ENCODE measurements at places on chromosomes 11 and 22.

DNA sequence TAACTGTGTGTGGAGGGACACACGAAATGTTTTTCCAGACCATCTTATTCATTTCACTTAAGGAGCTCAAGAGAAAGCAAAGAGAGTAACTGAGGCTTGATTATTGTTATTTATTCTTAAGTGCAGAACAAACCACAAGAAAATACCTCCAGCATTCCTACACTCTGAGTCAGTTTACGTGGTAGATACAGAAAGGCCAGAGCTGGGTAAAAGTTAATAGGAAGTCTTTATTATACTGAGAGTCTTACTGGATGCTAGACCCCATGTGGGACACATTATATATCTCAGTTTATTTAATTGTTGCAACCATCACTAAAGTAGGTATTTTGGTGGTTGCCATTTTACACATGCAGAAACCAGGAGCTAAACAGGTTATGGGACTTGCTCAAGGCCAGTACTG, 261.4 kb upstream of the POU2AF2 start:
- no peak for DNase-seq

- DNase-seq = no peak
Observed at GRCh38 chr11:10600570-10601248, 32.2 kb upstream of the LYVE1 start.

DNA sequence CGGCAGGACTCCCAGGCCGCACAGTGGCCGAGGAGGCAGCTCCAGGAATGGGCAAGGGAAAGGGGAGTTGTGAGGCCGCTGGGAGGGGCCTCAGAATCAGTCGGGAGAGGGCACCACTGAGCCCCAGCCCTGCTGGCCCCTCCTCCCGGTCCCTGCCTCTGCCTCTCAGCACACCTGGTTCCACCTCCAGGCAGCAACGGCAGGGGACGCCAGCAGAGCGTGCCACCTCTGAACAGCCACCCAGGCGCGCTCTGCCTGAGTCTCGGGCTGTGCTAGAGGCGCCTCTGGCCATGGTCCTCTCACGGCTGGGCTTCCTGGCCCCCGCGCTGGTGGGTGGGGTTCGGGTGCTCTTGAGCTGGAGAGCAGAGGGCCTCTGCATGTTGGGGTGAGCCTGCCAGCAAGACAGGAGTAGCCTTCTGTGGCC, 33.0 kb downstream of the MOB2 start:
- DNase-seq = peak; percentile 86

DNA sequence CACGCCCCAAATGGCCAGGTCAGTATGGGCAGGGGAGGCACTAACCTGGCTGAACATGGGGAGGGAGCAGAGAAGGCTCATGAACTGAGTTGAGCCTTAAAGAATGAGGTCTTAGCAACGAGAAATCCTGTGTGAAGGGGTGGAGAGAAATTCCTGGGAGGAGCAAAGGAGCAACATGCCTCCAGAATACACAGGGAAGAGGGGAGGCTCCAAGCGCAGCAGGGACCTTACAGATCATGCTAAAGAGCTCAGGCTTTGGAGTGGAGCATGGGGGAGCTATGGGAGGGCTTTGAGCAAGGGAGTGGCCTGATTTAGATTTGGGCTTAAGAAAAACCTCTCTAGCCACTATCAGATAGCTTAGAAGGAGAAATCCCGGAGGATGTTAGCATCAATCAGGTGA, 88.1 kb downstream of the MN1 start:
- DNase-seq = no peak

- no peak for DNase-seq
Observed at GRCh38 chr22:39641660-39642310, 71.2 kb downstream of the CACNA1I start.

DNA sequence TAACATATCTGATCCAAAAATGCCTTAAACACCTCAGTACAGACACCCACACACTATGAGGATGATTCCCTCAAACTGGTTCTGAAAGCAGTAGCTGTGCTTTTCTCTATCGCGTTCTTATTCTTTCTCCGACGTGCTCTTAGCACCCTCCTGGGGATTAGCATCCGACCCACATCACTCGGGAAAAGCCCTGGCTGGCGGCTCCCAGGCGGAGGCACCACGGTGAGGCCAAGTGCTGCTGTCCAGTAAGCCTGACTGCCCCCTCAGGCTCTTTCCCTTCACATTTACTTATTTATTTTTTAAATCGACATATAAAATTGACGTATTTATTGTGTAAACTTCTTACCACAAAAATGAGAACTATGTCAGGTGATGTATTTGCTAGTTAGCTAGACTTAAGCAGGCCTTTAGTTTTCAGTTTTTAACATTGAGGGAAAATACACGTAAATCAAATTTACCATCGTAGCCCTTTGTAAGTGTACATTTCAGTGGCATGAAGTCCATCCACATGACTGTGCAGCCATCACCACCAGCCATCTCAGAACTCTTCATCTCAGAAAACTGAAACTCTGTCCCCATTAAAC, 19.2 kb downstream of the TBX1 start:
- DNase-seq = no peak

GRCh38 chr11:32466279-32466915, 31.1 kb upstream of the WT1 start:
- no peak for DNase-seq

DNA sequence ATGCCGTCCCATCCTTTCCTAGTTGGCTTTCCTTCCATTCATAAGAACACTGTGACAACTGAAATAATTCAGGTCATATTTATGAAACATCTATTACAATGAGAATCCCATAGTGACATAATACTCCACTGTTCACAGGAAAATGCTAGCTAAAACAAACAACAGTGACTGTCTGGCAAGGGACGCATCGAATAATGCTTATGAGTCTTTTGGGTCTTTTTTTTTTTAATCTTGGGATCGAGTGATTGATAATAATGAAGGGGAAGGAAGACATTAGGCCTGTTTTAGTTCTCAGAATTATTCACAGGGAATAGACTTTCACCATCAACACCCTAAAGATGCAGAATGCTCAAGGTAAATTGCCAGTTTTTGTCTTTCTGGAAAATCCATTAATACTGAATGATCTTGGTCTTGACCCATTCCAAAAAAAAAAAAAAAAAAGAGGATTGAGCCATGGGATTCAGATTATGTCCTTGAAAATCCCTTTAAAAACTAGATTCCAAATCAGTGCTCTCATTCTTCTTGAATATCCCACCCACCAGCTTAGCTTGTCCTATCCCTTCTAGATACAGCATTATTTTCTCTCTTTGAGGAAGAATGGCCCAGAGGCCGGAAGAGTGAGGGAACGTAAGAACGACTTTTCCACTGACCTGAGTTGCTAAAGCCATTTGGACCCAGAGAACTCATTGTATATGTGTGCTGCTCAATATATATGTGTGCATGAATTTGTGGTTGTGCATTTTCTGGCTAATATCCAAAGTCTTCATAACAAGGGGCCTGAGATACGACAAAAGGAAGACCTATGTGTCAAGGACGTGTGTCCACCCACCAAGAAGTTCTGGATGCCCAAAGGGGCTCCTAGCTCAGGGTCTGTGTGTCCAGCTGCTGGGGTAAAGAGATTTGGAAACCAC, 35.2 kb upstream of the CREB3L1 start:
- no peak for DNase-seq

GRCh38 chr11:114401311-114401710, 845 bp downstream of the RBM7 start:
- no peak for DNase-seq

DNA sequence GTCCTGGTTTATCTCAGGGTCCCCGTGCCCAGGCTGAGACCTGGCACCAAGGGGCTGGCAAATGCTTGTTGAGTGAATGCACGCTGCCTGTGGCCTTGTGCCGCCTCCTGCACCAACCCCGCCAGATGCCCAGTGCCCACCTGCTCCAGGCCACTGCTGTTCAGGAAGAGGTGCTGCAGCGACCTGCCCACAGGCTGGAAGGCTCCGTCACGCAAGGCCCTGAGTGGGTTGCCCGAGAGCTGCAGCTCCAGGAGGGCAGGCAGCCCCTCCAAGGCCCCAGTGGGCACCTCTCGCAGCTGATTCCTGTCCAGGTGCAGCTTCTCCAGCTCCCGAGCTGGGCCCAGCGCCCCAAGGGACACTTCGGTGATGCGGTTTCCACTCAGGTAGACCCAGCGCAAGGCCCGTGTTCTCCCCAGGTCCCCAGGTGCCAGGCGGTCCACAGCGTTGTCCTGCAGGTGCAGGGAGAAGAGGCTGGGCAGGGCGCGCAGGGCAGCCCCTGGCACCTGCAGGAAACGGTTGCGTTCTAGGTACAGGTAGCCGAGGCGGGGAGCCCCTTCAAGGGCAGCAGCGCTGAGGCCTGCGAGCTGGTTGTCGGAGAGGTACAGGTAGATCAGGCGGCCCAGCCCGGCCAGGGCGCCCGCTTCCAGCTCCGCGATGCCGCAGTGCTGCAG, 3.6 kb downstream of the CHADL start:
- no peak for DNase-seq

- no peak for DNase-seq
Observed at GRCh38 chr11:63510360-63511047, 4.6 kb downstream of the LGALS12 start.

DNA sequence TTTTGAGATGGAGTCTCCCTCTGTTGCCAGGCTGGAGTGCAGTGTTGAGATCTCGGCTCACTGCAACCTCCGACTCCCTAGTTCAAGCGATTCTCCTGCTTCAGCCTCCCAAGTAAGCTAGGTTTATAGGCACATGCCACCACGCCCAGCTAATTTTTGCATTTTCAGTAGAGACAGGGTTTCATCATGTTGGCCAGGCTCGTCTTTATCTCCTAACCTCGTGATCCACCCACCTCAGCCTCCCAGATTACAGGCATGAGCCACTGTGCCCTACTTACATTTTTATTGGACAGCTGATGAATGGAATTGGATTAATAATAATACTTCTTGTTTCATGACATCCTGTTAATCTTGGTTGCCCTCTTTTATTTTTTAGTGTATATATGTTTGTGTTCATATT, 3.0 kb upstream of the MRGPRD start:
- no peak for DNase-seq

DNA sequence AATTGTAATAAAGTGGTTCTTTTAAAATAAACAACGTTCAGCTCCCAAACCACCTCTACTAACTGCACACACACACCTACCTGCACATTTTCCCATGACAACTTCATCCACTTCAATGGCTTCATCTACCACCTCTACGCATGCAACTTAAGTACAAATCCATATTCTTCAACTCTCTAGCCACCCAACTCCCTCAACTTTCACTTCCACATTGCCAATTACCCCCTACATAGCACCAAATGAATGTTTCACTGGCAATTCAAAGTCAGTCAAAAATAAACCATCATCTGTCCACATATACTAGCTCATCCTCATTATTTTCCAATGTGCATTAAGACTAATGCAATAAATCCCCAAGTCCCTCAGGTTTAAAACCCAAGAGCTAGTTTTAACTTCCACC, 50.7 kb upstream of the ARHGAP32 start:
- no peak for DNase-seq

- DNase-seq = no peak
Observed at GRCh38 chr11:107708792-107709191, 3.1 kb downstream of the SLN start.

DNA sequence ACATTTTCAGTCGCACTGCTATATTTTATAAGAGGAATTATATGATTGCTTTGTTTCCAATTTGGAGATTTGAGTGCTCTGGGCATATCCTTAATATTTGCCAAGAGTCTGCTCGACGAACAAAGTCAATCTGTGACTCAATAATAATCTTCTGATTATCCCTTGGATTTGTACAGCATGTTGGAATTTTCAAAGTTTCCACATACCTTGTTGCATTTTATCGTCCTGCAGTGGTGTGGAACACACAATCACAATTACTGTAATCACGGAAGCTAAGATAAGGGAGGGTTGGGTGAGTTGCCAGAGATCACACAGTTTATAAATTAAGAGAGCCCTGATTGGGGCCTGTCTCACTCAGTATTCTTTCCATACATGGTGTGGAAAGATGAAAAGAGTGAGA, 189.3 kb downstream of the GUCY1A2 start:
- no peak for DNase-seq

DNA sequence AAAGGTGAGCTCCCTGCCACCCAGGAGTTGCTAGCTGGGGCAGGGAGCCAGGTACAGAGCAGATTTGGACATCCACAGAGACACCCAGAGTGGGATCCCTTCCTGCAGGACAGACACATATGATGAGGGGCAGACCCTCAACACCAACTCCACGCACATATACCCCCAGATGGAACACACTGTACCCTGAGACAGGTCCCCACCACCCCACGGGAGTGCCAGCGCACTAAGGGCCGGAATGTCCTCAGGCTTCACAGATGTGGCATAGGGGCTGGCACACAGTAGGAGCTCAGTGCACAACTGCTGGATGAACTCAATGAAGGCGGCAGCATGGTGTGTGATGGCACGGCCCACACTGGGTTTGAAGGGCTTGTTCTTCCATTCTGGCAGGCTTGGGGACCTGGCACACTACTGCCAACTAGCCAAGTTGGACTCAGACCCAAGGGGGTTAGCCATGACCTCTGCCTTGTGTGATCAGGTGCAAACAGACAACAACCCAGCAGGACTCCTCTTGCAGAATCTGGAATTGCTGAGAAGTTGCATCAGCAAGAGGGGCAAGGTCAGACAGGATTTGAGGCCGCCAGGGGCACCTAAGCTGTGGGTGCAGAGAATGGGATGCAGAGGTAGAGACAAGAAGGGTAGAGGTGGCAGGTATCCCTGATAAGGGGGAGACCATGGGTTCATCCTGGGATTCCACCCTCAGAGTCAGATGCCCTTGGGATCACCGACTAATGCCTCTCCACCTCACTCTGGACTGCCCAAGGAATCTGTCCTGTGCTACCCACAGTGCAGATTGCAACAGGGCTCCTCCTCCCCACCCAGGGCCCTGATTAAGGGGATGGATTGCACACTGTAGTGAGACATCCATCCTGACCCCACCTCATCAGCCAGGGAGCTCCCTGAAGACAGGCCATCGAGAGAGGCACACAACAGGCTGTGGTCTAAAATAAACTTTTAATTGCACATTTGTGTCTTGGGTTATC, 2.4 kb downstream of the C22orf15 start:
- DNase-seq = no peak

DNA sequence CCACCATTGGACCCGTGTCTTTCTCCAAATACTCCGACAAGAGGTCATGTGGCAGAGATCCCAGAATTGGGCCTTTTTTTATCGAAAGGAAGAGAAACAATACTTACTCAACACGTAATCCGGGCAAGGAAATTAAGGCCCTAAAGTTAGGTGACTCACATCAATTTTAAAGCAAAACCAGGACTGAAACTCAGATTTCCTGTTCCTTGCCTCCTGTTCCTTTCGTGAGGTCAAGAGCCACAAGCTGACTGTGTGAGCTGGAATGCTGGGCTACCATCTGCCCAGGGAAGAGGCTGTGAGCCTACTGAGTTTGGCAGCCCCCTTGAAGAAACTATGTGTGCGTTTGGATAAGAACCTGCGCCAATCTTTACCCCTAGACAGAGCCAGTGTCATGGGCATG, 27.1 kb upstream of the MRGPRX2 start:
- DNase-seq = no peak

DNA sequence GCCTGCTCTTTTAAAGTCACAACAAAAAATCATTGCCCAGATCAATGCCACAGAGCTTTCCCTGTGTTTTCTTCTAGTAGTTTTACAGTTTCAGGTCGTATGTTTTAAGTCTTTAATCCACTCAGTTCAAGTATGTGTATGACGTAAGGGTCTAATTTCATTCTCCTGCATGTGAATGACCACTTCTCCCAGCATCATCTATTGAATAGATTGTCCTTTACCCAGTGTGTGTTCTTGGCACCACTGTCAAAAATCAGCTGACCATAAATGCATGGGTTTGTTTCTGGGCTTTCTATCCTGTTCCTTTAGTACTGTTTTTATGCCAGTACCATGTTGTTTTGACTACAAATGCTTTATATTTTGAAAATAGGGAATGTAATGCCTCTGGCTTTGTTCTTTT, 28.1 kb downstream of the INTS4 start:
- DNase-seq = no peak
